ENCODE measurements at places on chromosomes 5 and 9.

- peak; percentile 15 for DNase-seq
Measured at GRCh38 chr9:14209399-14210345, 104.3 kb downstream of the NFIB start.

DNA sequence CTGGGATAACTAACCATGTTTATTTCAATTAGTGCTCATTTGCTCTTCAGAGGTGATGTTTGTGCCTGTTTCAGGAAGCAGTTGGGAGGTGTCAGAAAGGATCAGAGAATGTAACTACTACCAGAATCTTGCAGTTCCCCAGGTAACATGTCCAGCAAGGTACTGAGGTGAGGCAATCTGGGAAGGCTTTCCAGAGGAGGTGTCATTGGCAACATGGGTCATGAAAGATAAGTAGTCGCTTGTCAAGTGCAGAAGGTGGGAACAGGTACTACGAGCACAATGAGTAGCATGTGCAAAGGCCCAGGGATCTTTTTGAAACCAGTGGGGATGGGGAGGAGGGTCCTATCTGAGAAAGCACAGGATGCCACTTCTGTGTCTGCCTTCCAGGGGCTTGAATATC, 4.8 kb downstream of the SMIM23 start:
- no peak for DNase-seq

DNA sequence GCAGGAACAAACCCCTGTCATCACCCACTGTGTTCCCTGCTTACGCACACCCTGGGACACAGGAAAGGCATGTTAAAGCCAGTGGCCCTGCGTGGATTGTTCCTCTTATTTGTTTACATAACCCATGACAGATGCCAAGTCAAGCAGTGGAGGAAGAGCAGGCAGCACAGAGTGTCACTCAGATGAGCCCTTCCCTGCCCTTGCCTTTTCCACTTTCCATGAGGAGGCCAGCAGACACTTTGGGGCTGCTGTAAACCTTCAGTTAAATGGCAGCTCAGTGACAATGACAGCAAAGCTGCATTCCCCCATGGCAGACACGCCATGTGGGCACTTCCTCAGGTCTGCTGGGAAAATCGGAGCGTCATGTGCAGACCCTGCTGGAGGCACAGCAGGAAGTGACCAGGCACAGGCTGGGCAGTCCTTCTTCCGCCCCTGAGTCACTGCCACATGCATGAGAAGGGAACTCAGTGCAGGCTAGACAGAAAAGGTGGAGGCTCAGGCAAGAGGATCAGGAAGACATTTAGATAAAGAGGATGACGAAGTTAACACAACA, 216.8 kb upstream of the PIK3R1 start:
- DNase-seq = no peak

- no peak for DNase-seq
Measured at GRCh38 chr5:157913575-157913974, 54.6 kb upstream of the CLINT1 start.

Data from renal cortex interstitium (tissue), 15 donors.